ENCODE measurements at places on chromosomes 11 and 22. TPM values are rescaled to one million over a fixed set of nuclear protein-coding genes. Genes with fewer than 3 reads are reported as not detected.
A peak's percentile ranks its signal among the peaks of the same experiment; 100 is the strongest.

Gene APOBEC3A
- total RNA-seq: 0.35 TPM

- DNase-seq: no peak
These were observed 52.1 kb upstream of the CAPRIN1 start for GRCh38 chr11:33999393-33999792.

DNA sequence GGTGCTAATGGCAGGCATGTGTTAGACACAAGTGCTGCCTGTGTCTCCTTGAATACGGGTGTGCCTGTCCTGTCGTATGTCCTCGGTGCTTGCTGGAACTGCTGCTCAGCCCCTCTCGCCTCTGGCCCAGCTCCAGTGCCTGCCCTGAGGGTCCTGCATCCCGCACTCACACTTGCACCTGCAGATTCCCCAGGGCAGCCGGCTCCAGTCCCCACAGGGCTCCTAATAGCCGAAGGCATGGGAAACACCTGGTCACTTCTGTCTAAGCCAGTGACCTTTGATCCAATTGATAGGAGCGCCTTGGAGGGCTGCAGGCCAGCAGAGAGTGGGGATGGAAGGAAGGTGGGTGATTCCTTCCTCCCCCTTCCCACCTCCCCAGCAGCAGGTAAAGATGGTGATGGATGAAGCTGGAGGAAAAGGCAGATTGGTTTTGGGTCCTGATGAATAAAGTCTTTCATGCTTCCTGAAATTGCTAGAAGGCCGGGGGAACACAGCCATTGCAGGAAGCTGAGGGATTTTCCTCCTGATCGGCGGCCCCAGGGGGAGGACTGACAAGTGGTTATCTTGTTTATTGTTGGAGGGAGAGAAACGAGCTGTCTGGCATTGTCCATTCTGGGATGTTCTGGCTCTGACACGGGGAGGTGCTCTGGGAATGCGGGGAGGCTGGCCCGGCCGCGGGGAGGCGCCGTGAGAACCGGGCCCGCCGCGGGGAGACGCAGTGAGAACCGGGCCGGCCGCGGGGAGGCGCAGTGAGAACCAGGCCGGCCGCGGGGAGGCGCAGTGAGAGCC lies 110.9 kb upstream of the B3GAT1 start:
- DNase-seq: no peak

DNA sequence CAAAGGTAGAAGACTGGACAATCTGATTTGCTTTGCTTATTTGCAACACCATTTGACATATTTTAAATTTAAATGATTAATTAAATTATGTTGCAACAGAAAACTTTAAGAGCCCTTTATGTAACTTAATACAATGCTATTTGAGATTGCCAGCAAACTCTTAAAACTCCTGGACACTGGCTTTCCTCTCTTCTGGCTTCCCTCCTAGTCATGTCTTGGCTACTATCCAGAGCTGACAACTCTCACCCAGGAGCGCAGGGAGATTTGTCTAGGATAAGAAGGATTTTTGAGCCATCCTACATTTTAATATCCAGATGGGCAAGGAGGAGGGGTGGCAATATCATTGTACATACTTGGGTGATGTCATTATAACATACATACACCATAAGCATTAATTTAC lies 134.3 kb downstream of the ELP4 start:
- no peak for DNase-seq

Gene TTC28
- total RNA-seq: 12.2 TPM

Gene NCR3LG1
- 0.56 TPM for total RNA-seq

DNA sequence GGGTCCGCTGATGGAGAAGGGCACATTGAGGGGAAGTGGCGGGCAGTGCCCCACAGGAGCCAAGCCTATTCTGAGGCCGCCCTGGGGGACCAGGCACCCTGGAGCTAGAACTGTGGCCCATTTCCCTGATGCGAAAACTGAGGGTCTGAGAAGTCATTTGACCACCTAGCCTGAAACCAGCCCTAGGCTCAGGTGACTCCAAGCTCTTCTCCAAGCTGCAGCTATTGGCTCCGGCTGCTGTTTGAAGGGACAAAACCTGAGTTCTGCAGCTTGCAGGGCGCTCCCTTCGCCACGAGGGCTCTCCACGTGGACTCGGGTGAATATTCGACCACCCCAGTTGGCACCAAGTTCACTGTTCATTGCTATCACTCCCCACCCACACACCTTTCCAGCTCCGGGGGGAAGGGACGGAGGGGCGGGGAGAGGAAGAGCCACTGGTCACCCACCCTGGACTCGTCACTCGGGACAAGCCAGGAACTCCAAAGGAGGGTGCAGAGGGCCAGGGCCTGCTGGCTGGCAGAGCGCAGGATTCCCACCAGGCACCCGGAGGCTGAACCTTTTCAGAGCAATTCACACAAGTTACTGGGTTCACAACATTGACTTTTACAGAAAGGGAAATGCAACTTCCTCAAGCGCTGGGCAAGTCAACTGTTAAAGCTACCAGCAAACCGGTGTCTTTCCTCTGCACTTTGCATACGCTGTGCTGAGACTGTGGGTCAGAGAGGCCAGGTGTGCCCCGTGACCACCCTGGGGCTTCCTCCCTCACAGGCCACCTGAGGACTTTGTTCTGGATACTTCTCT lies 1.1 kb upstream of the RAC2 start:
- no peak for DNase-seq

DNA sequence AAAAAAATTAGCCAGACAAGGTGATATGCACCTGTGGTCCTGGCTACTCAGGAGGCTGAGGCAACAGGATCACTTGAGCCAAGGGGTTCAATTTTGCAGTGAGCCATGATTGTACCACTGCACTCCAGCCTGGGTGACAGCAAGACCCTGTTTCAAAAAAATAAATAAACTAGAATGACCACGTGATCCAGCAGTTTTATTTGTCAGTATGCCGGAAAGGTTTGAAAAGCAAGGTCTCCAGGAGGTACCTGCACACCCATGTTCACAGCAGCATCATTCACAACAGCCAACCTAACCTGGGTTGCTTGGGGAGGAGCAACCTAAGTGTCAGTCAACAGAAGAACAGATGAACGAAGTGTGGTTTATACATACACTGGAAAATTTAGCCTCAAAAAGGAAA lies 78.7 kb upstream of the SEPTIN5 start:
- DNase-seq: no peak

DNA sequence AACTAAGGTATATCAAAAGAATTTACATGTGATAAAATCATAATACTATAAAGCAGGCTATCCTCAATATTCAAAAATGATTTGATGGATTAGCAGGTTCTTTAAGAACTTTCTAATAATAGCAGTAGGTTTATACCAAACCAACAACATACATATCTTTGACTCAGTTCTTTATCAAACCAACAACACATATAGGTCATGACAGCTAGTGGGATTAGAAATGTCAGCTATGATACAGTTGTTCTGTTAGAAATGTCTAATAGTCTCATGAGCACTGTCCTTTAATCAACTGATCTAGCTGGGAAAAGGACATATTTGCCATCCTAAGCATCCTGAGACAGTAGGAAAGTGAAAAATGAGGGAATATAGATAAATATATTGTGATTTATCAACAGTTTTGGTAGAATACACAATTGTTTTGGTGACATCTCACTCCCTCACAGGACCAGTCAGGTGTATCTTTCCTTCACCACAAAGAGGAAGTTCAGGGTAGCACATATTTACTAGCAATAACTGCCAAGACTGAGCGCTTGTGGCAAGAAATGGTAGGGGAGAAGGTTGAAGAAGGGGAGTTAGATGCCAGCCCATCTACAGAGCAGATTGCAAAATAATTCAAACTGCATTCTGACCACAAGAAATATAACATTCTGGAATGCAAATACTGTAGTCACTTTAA lies 90.8 kb upstream of the APOA1 start:
- DNase-seq: no peak

GRCh38 chr11:70569996-70570692 lies 171.8 kb downstream of the CTTN start:
- DNase-seq: peak; percentile 33

- DNase-seq: no peak
These were observed 90.5 kb upstream of the XKR3 start for GRCh38 chr22:16915701-16916100.

GRCh38 chr11:27612932-27613880 lies 87.0 kb downstream of the BDNF start:
- no peak for DNase-seq

DNA sequence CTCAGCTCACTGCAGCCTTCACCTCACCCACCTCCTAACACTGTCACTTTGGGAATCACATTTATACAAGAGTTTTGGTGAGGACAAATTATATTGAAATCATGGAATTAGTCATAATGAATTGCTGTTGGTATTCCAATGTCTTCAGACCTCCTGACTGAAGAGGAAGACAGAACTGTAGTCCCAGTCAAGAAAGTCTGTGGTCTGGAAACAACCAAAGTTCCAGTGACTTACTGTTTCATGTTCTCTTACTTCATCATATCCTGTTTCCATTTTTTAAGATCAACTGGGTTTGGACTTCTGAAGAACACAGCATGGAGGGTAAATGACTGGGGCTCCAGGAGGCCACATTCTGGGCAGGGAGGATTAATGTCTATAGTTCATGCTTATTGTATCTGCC lies 43.0 kb upstream of the HIPK3 start:
- DNase-seq: no peak

Gene CRYBB3
- total RNA-seq: not detected

DNA sequence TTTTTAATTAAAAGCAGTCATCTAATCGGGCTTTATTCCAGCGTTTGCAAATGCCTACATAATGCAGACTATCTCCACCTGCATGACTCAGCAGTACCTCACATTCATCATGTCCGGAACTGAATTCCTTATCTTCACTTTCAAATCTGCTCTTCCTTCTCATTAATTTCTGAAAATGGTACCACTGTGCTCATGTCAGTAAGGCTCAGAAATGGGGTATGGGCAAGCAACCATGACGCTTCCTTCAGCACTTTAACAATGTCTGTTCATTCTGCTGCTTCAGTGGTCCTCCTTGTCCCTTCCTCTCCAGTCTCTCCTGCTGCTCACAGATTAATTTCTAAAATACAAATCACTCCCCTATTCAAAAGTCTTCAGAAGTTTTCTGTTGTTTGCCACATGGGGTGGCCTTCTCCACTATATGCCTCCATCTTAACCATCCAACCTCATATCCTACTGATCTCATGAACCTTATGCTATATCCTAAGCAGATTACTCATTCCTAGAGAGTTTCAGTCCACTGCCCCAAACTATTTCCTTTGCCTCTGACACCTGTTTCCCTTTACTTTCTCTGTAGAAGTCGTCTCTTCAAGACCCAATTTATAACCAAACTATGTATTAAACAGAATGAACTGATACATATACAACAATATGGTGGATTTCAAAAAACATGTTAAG lies 7.0 kb downstream of the GTF2H1 start:
- DNase-seq: no peak

DNA sequence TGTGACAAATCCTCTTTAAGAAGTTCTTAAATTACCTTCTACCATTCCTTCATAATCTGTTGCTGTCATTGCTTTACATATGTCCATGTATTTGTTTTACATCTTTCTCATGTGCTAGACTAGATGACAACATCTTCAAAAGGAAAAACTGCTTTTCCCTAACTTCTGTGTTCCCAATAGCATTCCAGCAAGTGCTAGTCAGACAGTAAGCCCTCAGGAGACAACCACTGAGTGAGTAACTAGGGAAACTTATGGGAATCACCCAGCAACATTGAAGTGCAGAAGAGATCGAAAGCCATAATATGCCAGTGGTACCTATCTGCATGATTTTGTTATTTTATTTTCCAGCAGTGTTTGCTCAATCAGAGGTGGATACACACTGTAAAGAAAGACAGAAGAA lies 889.7 kb upstream of the API5 start:
- no peak for DNase-seq

DNA sequence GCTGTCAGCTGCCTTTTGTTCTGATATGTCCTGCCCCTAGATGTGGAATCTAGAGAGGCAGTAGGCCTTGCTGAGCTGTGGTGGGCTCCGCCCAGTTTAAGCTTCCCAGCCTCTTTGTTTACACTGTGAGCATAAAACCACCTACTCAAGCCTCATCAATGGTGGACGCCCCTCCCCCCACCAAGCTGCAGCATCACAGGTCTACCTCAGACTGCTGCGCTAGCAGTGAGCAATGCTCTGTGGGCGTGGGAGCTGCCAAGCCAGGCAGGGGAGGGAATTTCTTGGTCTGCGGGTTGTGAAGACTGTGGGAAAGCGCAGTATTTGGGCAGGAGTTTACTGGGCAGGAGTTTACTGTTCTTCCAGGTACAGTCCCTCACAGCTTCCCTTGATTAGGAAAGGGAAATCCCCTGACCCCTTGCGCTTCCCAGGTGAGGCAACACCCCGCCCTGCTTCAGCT lies 98.5 kb downstream of the SMCO4 start:
- no peak for DNase-seq

- DNase-seq: no peak
These were observed 610.4 kb upstream of the B3GAT1 start for GRCh38 chr11:135022454-135022853.

DNA sequence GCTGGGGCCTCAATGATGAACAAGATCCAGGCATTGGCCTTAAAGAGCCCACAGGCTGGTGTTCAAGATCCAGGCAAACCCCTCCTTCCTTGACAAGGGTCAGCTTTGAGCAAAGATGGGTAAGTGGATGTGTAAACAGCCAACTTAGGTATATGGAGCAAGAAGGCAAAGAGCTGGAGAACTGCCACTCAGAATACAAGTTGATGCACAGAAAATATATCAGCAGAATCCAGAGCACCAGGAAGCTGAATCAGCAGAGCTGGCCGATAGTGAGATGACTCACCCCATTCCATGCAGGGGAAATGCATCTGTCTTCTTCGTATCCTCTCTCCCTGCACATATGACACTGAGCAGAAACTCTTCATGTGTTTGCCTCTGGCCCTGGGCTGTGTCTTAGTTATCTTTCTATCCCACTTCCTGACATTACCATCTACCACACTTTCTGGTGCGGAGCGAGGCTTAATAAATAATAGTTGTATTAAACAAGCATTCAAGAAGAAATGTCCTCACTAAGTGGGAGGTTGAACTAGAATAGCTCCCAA lies 57.8 kb downstream of the ENDOD1 start:
- no peak for DNase-seq

DNA sequence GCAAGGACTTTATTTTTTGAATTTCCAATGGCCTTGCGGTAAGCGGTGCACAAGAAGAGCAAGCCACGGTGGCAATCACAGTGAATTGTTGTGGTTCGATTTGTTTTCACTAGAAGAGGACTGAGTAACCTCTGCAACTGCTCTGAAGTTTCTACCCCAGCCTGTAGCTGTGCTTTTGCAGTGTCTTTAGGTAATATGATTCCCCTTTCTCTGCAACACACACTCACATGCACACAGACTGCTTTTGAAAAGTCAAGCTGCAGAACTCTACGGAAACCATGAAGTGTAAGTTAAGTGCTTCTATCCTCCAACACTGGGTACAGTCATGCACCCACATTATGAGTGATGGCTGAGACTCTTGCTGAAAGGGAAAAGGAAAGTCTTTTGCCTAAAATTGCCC lies 38.4 kb downstream of the CD44 start:
- DNase-seq: no peak

- DNase-seq: no peak
These were observed 9.4 kb downstream of the PLAAT2 start for GRCh38 chr11:63553759-63554158.

DNA sequence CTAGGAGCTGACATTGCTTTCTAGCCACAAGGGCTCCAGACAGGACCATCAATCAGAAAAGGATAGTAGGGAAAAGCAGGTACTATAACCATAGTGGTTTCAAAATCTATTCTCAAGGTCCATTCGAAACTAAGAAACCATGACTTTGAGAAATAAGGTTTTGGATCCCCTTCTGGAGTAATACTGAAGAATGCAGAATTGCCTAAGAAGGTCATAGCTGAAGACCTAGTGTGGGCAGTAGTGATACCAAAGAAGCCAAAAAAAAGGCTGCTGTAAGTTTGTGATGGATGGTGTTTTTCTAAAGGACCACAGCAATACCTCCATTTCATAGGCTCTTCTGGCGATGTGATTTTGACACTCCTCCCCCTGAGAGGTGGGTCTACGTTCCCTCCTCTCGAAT lies 163.1 kb downstream of the MAML2 start:
- DNase-seq: no peak
